CD4-positive, alpha-beta T cell treated with Interleukin-21 for 1 hour (primary cell): ENCODE measurements at places on chromosomes 7 and 10.

GRCh38 chr10:100516847-100517246 lies 2.8 kb downstream of the SEC31B start:
- DNase-seq, result no peak

GRCh38 chr7:94313926-94314325 lies 80.8 kb upstream of the COL1A2 start:
- no peak for DNase-seq

DNA sequence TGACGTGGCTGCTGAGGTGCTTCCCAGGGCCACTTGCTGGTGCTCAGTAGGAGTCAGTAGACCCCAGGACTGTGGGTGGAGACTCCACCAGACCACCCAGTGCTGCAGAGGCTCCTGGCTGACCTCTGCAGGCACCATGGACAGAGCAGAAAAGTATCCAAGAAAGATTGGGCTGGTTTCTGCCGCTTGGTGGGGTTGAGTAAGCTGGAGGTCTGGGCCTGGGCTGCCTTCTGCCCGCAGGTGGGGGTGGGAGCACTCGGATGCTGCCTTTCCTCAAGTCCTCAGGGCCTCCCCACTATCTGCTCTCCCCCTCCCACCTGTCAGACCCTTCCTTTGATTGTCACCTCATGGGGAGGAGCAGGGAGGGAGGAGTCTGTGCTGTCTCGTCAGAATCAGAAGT lies 91.6 kb downstream of the WDR37 start:
- no peak for DNase-seq

DNA sequence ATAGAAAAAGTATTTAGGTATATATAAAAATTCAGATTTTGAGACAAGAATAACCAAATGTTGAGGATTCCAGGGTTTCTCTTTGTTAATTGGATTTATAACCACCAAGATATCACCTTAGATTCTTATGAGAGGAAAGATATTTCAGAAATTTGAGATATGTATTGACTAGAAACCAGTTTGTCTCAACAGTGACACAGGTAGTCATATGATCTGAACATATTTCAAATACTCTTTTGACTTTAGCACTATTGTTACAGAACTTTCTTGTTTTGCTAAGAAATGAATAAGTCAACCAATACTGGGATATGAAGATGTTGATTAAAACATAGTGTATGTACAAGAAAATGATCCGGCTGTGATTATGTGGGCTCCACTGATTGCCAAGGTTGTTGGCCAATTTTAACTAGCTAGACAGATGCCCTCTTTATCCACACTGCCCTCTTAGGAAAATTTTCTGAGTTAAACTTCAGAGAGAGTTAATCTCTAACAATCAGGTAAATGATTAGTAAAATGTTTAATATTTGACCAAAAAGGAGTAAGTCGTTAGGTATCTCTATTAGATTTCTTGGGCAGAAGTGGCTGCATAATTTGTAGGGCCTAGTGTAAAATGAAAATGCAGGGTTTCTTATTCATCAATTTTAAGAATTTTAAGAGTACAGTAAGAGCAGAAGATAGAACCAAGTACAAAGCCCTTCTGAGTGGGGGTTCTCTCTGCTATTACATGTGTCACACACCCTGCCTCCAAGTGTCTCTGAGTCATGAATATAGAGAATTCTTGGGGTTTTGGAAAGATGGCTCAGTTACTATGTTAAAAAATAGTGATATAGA lies 376.0 kb downstream of the TFEC start:
- no peak for DNase-seq

- no peak for DNase-seq
These were observed 26.6 kb downstream of the GALNTL5 start for GRCh38 chr7:151982806-151983205.

- no peak for DNase-seq
These were observed 4.5 kb upstream of the DNMBP start for GRCh38 chr10:100014071-100014762.

DNA sequence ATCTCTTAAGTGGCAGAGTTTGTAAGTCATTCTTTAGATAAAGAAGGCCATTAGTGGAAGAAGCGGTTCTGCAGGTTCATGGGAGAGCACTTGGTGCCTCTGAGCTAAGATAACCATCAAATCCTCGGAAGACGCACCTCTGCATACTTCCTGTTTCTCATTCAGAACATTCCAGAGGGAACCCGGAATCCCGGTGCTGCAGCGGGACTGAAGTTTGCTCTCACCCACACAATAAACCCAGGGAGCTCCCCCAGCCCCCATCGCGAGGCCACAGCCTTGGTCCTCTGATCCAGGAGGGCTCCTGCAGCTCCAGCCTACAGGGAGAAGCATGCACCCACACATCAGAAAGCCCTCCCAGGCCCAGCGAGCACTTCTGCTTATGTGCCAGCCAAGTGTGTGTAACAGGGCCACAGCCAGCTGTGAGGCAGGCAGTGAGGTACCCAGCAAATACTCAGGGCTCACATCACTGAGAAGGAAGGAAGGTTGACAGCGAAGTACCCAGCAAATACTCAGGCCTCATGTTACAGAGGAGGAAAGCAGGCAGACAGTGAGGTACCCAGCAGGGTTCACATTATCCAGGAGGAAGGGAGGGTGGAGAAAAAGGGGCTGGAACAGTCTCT lies 142.4 kb downstream of the DIP2C start:
- DNase-seq, result no peak

GRCh38 chr10:50447691-50448090 lies 176.1 kb downstream of the SGMS1 start:
- DNase-seq, result no peak

GRCh38 chr10:73841526-73842285 lies 30.3 kb upstream of the NDST2 start:
- no peak for DNase-seq

GRCh38 chr7:138363721-138364120 lies 96.3 kb upstream of the TRIM24 start:
- no peak for DNase-seq

GRCh38 chr10:87935290-87936141 lies 72.1 kb downstream of the PTEN start:
- DNase-seq, result no peak

GRCh38 chr7:37557571-37558209 lies 109.0 kb upstream of the ELMO1 start:
- no peak for DNase-seq

GRCh38 chr10:46074196-46074946 lies 28.3 kb upstream of the MSMB start:
- DNase-seq, result no peak

- DNase-seq, result no peak
These were observed 3.5 kb upstream of the SCIN start for GRCh38 chr7:12567015-12567414.

- no peak for DNase-seq
These were observed 169.1 kb downstream of the PTEN start for GRCh38 chr10:88032566-88032965.

DNA sequence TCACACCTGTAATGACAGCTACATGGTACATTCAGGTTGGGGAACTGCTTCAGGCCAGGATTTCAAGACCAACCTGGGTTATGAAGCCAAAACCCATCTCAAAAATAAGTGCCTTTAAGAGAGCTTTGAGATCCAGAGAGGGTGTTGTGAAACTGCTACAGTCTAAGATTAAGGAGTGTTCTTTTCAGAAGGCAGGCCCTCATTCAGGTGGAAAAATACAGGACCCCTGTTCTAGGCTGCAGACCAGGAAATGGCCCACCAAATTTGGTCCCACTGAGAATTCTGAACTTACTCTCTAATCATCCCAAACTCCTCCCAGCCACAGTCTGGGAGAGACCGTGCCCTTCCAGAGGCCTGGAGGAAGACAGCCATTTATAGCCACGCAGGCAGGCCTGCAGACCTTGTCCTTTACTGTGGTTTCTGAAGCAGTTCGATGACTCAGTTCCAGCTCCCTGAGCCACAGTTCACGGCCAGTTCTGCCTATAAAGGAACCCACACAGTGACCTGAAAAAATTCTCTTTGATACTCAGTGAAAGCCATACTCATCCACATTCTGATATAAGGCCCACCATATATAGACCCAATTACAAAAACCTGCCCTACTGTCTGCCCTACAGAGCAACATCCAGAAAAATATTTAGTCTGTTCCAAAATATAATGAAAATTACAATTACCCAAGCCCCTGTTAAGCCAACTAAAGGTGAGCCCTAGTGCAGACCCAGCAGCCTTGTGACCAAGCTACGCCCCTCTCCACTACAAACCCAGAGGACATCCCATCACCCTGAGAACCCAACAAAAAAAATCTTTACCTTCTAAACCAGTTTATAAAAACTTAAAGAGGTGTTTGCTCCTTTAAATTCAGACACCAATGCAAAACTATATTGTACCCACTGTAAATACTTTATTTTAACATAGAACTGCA lies 21.2 kb downstream of the ZNF680 start:
- peak; percentile 17 for DNase-seq

- DNase-seq, result no peak
These were observed 230.8 kb upstream of the GHITM start for GRCh38 chr10:83908506-83908905.

DNA sequence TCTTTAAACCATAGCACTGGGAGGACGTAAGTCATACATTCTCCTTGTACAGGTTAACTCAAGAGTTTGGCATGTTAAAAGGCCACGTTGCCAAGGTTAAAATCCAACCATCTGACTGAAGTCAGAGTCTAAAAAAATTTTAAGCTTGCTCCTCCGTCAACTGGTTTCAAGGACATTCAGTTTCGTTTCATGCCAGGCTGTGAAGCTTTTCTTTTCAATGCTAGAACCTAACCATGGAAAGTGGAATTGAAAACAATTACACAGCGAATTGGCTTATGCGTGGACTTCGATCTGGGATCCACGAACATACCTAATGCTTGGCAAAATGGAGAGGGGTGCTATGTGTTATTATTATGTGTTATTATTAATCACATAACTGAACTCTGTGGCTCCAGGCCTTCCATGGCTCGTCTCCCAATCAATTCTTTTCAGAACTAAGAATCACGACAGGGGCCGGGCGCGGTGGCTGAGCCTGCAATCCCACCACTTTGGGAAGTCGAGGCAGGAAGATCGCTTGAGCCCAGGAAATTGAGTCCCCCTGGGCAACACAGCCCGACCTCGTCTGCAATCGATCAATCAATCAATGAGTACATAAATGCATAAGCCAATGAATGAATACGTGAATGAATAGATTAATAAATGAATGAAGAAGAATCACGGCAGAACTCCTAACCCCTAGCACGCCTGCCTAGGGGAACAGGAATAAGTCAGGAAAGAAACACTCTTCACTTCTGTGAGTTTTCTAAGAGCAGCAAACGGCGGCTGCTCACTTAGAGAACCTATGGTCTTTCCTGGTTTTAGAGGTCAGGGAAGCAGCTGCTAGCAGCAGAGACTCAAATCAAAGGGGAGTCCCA lies 733 bp upstream of the ARL5B start:
- DNase-seq, result peak; percentile 38

GRCh38 chr10:116470071-116470470 lies 42.4 kb downstream of the PNLIPRP3 start:
- DNase-seq, result no peak

GRCh38 chr10:120765226-120765803 lies 85.8 kb upstream of the WDR11 start:
- no peak for DNase-seq

DNA sequence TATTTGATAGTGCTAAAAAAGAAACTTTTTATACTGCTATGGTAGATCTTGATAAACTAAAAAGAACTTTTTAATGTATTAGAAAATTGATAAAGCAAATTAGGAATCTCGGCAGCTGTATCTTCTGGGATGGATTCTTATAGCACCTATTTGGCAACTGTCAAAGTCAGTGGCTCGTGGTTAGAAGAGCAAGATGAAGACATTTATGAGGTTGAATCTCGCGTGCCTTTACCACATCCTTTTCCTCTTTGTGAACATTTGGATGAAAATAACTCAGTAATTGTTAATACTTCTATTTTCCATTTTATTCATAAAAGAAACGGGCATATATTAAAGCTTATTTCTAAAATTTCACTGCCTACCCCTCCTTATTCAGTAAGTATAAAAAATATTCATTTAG lies 76.2 kb downstream of the CYP51A1 start:
- peak; percentile 36 for DNase-seq

GRCh38 chr10:24718031-24718855 lies 5.4 kb downstream of the ARHGAP21 start:
- DNase-seq, result no peak

DNA sequence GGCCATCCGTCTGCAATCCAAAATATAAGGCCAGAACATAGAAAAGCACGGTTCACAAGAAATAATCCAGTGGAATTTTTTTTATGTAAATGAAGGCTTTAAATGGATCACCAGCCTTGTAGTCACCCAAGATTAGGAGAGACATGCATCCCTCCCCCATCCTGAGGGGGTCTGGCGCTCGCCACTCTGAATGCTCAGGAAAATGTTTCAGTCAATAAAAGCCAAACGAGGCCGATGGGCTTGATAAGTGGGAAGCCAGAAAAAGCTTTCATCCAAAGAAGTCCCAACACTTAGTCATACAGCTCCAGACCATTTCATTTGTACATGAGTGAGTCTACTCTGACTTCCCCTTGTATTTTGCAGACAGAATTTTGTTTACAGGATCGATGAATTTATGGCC lies 631.8 kb downstream of the GRID1 start:
- no peak for DNase-seq

- DNase-seq, result no peak
These were observed 37.9 kb upstream of the MTPAP start for GRCh38 chr10:30386801-30387588.

GRCh38 chr10:47301833-47302232 lies 1.8 kb downstream of the GDF10 start:
- DNase-seq, result no peak

DNA sequence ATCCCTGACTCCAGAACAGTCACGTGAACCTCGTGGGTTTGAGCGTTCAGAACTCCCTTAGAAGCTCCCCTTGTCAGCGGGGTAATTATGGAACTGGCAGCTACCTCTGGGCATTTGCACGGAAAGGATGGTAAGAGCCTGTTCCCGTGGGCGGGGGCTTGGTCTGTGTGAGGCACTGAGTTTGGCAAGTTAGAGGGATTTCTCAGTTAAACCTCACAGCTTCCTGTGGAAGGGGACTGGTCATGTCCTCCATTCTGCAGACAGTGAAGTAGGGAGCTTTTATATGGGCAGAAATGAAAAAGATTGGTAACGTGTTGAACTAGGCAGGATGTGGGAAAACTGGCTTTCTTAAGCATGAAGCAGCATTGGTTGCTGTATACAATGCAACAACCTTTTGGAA lies 16.0 kb downstream of the PALD1 start:
- no peak for DNase-seq

- no peak for DNase-seq
These were observed 750.3 kb downstream of the ANKRD7 start for GRCh38 chr7:118974836-118975235.

DNA sequence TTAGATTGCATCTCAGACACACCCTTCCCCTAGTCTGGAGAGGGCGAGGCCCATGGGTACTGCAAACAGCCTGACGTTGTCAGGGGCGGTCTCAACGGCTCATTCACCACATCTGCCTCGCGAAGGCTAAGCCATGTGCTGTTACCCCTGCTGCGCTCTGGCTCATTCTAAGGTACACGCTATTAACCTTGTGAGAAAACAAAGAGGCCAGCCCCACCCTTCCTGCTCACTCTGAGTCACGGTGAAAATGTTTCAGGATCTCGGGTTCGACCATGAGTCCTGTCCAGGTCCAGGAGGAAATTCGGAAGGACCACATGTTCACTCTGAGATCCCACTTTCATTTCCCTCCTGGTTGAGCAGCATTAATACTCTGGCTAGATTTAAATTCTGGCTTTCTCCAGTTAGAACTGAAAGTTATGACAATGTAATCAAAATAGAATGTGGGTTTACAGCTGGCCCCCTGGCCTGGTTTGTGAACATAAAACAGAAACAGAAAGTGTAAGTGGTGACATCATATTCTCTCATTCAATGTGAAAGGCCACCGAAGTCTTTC lies 55.2 kb downstream of the EGFR start:
- DNase-seq, result peak; percentile 62

- DNase-seq, result no peak
These were observed 106.2 kb downstream of the TWIST1 start for GRCh38 chr7:19011212-19011611.

- DNase-seq, result no peak
These were observed 130.5 kb downstream of the CDK14 start for GRCh38 chr7:90726623-90727022.
